ENCODE measurements at places on chromosomes 13 and 19.

- no peak for DNase-seq
These were observed 97.4 kb downstream of the FREM2 start for GRCh38 chr13:38784036-38784880.

- no peak for DNase-seq
These were observed 33.6 kb downstream of the TEX26 start for GRCh38 chr13:30966101-30966500.

GRCh38 chr19:19152668-19153384, 14.5 kb upstream of the TMEM161A start:
- no peak for DNase-seq

GRCh38 chr19:38718747-38719543, 25.3 kb downstream of the CAPN12 start:
- no peak for DNase-seq

DNA sequence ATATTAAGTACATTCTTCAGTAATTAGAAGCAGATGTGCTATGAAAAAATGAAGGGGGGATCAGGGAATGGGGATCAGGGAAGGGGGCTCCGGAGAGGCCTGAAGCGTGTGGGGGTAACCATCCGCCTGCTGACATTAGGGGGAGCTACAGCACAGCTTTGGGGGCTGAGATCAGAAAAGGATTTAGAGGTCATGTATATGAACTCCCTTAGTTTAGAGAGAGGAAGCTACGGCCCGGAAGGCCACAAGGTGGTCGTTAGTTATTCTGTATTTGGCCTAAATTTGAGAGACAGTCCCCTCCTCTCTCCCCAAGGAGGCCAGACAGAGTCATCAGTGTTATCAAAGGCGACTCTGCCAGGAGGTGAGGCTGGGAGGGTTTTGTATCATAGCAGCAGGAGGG, 99.0 kb downstream of the TM9SF2 start:
- no peak for DNase-seq

- peak; percentile 92 for DNase-seq
These were observed 3.4 kb upstream of the EMP3 start for GRCh38 chr19:48321622-48322591.

- DNase-seq, result no peak
These were observed at the start of gene CELF5 for GRCh38 chr19:3224346-3225168. Gene CELF5, plus strand, starts transcription at chr19:3224661. Its CDS starts 79 bp downstream, at chr19:3224740.

- no peak for DNase-seq
These were observed 63.7 kb downstream of the SPATA13 start for GRCh38 chr13:24224232-24224680.

- DNase-seq, result no peak
These were observed at the start of gene FLT3LG for GRCh38 chr19:49473868-49474541. Gene FLT3LG, plus strand, starts transcription at chr19:49474215. Its CDS starts 425 bp downstream, at chr19:49474640.

DNA sequence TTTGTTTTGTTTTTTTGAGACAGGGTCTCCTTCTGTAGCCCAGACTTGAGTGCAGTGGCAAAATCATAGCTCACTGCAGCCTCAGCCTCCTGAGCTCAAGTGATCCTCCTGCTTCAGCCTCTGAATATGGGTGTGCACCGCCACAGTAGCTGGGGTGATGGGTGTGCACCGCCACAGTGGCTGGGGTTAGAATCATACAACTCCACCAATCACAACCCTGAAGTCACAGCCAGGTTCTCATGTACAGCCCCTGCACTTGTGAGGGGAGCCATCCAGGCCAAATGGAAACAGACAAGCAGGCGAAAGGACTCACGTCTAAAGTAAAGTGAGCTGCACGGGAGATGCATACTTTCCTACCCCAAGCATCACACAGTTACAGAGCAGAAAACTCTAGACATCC, 63.1 kb upstream of the RANBP3 start:
- DNase-seq, result no peak

GRCh38 chr19:41175801-41176777, 16.9 kb upstream of the CYP2S1 start:
- no peak for DNase-seq

DNA sequence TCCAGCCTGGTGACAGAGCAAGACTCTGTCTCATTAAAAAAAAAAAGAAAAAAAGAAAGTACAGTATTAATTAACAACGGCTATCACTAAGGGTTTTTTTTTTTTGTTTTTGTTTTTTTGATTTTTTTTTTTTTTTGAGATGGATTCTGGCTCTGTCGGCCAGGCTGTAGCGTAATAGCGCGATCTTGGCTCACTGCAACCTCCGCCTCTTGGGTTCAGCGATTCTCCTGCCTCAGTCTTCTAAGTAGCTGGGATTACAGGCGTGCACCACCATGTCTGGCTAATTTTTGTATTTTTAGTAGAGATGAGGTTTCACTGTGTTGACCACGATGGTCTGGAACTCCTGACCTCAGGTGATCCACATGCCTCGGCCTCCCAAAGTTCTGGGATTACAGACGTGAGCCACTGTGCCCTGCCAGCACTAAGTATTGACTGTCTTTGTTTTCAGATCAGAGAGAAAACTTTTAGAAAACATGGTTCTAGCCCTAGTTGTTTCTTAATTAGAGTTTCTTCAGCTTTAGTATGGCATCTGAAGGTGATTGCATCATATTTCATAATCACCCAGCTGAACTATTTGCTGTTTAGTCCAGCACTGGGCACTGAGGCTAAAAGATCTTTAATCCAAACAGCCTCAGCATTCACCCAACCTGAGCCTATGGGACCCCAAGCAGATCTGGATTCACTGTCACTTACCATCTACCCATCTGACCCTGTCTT, 2.7 kb upstream of the GATAD2A start:
- DNase-seq, result no peak

- DNase-seq, result no peak
These were observed 69.0 kb downstream of the LRCH1 start for GRCh38 chr13:46621792-46622629.

- DNase-seq, result peak; percentile 36
These were observed 168.8 kb downstream of the COL4A1 start for GRCh38 chr13:110138010-110138699.
